Stimulated activated CD4-positive, alpha-beta T cell treated with anti-CD3 and anti-CD28 coated beads, Interleukin-15, amount 100 ng/mL, for 48 hours (primary cell): ENCODE measurements at places on chromosomes 1 and 21.

DNA sequence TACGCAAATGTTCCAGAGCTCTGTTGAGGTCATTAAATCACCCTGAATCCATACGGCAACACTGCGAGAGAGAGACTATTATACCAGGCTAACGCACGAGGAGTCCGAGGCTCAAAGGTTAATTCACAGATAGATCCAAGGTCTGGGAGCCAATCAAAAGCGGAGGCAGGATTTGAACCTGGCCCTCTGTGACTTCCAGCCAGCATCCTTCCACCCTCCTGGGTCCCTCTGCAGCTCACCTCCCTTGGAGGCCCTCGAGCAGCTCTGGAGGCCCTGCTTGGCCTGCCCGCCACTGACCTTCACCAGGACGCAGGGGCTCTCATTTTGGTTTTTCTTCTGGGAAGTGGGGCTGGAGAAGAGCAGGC, 42.1 kb downstream of the KIAA1614 start:
- DNase-seq: no peak

DNA sequence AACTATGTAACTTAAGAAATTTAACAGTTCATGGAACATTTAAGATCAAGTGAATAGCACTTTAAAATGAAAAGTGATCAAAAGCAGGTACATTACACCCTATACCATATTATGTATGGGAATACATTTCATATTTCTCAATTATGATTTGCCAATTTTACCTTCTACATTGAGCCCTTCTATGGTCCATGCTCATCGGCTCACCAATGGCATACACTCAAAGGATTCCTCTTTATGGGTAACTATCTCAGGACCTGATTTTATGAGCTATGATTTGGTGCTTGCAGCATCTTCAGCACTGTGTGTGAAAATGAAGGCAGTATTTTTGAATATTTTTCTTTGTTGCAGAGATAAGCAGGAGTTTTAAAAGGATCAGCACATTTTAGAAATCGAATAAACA, 33.5 kb downstream of the FUBP1 start:
- no peak for DNase-seq

DNA sequence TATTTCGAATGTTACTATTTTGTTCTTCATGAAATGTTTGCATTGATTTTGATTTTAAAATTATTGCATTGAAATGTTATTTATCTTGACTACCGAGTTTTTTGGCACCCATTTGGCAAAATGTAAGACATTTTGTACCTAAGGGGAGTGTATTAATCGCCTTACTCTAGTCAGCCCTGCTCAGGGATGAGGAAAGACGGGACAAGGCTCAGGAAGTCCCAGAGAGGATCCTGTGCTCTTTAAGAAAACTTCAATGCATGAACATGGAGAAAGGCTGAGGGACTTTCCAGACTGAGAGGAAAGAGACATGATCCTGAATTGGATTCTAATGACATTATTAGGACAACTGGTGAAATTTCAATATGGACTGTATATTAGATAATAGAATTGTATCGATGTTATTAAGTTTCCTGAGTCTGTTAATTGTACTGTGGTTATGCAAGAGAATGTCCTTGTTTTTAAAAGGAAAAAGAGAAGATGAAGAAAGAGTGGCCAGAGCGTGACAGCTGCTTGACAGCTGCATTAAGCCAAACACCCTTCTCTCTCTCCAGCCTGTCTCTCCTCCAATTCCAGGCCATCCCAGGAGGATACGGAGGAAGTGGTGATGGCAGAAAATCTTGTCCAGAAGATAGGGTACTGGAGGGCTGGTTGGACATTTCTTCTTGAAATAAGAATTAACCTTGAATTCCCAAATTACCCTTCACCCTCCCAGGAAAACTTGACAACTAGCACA, 66.0 kb downstream of the PLEKHA6 start:
- DNase-seq: no peak

DNA sequence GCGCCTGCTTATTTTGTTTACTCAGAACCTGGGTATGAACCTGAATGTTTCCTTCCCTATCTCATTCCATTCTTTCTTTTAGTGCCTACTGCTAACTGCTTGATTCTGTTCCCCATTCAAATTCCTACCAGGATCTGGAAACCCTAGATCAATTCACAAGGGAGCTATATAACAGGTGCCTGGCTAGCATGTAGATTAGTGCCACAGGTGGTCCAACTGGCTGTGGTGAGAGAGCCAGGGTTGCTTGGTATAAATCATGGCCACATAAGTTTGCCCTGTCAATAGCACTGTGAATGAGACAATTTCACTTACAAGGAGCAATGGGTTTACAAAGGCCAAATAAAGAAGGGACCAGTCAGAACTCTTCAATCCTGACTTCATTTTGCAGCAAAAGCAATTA, 6.6 kb upstream of the PRPF38B start:
- DNase-seq: no peak

GRCh38 chr1:29590583-29591565, 354.6 kb downstream of the PTPRU start:
- DNase-seq: no peak

GRCh38 chr1:200512191-200512590, 102.4 kb upstream of the ZNF281 start:
- DNase-seq: no peak
